Neural crest cell (in vitro differentiated cells): ENCODE measurements at places on chromosomes 2 and 18. TPM values are rescaled to one million over a fixed set of nuclear protein-coding genes. Genes with fewer than 3 reads are reported as not detected.

GPR155 gene
- total RNA-seq, result 1.5 and 1.7 TPM in 2 replicates

CFC1 gene
- not detected in 2 replicates for total RNA-seq

PLCD4 gene
- total RNA-seq, result 0.37 and 1.1 TPM in 2 replicates

MFSD6 gene
- total RNA-seq, result 1.5 and 2.1 TPM in 2 replicates

SULT1C4 gene
- 7.7 and 8.0 TPM in 2 replicates for total RNA-seq

MOGAT1 gene
- 0.30 TPM in 1 of 2 replicates, not detected in the other for total RNA-seq

SERPINB7 gene
- total RNA-seq, result not detected in 2 replicates

LYPD6 gene
- total RNA-seq, result 7.1 and 7.3 TPM in 2 replicates

ST8SIA3 gene
- total RNA-seq, result 2.6 and 3.1 TPM in 2 replicates

GRHL1 gene
- 2.0 and 3.4 TPM in 2 replicates for total RNA-seq

APCDD1 gene
- 49.8 and 51.9 TPM in 2 replicates for total RNA-seq

HOXD1 gene
- total RNA-seq, result not detected in 2 replicates
